ENCODE measurements at places on chromosomes 1 and 21.

- DNase-seq = no peak
Observed at GRCh38 chr1:218298398-218298797, 13.3 kb downstream of the RRP15 start.

DNA sequence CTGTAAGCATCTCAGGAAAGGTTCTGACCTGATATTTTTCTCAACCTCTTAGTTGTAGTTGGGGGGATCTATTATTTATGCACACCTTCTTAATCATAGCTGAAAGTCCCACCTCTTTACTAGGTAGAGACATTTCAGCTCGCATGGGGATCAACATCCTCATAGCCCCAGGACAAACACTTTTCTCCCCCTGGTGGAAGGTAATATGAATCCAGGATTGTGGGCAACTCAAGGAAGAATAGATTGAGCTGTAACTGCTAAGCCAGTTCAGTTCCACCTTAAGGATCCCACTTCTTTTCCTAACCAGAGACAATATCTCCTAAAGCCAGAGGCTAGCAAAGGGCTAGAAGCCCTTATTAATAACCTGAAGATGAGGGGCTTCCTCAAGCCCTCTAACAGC lies 25.4 kb upstream of the SMYD3 start:
- no peak for DNase-seq

DNA sequence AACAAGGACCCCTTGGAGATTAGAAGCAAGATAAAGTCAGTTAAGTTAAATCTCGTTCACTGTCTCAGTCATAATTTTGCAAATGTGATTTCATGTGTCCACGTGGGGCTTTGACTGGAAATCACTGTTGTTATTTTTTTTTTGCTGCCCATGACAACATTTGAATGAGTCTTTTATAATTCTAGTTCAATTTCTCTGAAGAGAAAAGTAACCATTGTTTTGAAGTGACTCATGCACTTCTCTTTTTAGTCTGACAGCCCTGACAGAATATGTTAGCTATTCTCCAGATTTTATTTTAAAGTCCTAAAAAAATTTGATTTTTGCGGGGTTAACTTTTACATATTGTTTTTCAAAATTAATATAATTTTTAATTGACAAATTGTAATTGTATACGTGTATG lies 30.7 kb upstream of the NLRP3 start:
- no peak for DNase-seq

GRCh38 chr1:56644064-56644918 lies 823 bp upstream of the PRKAA2 start:
- no peak for DNase-seq

DNA sequence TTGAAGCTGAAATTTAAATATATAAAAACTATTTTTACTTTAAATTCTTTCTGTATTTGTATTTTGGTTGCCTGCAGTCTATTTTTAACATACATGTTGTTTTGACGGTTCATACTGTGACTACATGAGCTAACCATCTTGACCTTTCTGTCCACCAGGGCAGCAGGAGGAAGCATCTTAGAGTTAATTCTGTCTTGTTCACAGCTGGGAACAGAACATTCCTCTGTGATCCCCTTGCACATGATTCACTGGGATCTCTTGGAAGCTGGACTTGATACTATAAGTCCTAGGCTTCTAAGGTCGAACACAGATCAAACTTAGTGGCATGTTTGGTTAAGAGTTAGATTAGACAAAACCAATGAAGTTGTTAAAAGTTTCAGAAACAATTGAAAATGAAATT lies 99.7 kb downstream of the NFIA start:
- DNase-seq = no peak

DNA sequence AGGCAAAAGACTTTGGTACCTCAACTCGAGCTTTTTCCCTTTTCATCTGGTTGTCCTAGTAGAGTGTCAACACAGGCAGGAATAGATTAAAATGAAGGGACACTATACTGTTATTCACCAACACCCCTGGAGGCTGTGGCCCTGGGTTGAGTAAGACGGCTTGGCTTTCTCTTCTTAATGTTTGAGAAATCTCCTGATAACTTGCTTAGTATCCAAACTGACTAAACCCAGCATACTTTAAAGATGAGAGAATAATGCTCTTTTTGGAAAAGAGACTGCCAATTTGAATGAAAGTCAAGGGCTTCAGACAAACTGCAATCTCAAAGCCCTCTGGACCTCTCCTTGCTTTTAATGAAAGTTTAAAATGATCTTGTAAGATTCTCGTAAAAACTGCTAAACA lies 2.6 kb upstream of the SLC30A1 start:
- DNase-seq = peak; percentile 48

- no peak for DNase-seq
Observed at GRCh38 chr1:52553362-52554266, 722 bp upstream of the TUT4 start.

DNA sequence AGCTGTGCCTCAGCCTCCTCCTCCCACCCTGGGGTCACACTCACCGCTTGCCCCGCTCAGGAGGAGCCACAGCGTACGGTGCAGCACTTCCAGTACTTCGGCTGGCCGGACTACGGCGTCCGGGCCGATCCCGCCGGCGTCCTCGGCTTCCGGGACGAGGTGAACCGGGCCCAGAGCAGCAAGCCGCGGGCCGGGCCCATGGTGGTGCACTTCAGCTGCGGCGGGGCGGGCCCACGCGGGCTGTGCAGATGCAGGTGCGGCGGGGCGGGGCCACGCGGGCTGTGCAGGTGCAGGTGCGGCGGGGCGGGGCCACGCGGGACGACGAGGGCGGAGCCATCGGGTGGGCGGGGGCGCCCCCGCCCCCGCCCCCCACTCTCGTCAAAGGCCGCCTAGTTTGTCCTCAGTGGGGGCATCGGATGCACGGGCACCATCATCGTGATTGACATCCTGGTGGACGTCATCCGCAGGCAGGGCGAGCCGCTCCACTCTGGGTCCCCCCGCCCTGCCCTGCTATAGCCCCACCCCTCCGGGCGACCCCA lies 5.5 kb downstream of the RNF223 start:
- no peak for DNase-seq

DNA sequence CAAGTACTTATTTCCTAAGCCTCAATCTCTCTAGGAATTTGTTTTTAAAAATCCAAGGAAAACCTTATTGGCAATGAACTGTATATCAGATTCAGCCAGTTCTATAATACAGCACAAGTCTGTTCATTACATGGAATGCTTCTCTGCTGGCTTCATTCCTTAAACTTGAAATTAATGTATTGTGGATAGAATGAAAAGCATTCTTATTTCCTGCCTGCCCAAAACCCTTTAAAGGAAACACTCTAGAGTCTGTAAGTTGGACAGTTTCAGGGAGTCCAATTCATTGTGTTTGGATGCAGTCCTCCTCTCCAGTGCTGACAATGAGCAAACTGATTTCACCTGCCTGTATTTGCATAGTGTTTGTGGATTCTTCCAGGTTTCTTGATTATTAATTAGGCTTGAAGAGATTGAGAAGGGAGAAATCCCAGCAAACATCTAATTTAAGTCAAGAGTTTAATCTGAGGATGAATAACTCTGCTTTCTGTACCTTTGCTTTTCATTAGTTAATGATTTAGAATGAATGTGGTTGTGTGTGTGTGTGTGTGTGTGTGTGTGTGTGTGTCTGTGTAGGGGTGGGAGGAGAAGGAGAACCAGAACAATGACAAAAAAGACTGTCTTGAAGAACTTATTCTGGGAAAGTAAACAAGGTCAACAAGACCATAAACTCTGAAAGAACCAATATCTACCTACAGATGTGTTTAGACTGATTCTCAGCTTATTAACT lies 61.2 kb downstream of the CACHD1 start:
- DNase-seq = no peak

GRCh38 chr1:166133276-166133841 lies 33.4 kb downstream of the FAM78B start:
- no peak for DNase-seq

- no peak for DNase-seq
Observed at GRCh38 chr21:17903929-17904639, 84.9 kb upstream of the C21orf91 start.

DNA sequence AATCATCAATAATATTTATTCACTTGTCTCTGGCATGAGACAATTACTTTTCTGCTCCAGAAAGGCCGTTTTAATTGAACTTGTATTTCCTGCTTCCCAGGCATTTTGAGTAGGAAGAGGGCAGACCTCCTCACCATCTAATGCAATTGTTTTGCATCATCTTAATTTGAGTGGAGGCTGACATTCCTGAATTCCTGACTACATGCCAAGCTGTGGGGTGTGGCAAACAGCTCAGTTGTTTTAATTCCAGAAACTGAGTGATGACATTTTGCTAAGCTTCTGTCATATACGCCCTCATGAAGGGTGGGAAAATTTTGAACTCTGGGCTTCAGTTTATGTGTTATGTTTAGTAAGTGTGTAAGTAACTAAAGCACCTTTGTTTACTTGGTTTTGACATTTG lies 125.4 kb upstream of the USP25 start:
- DNase-seq = peak; percentile 61

DNA sequence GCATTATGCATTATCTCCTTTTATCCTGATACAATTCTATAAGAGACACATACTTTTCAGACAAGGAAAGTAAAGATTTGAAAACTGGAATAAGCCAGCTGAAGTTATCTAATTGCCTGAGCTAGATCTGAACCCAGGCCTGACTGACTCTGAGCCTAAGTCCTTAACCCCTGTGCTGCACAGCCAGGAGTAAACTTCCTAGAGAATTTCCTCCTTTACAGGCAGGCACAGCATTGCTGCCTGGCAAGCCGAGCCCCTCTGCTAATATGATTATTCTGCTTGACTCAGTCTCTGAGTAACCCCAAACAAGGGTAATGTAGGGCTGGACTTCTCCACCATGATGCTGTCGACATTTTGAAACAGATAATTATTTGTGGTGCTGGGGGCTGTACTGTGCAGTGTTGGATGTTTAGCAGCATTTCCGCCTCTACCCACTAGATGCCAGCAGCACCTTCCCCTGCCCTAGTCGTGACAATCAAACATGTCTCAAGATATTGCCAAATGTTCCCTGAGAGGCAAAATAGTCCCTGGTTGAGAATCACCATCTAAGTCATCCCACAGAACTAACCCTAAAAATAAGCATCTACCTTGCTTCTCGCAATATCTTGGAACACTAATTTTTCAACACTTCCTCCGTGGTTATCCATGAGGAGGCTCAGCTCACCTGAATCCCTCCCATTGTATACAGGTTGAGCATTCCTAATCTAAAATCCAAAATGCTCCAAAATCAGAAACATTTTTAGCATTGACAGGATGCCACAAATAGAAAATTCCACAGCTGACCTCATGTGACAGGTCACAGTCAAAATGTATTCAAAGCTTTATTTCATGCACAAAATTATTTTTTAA lies 18.5 kb downstream of the CAMK1G start:
- DNase-seq = no peak

DNA sequence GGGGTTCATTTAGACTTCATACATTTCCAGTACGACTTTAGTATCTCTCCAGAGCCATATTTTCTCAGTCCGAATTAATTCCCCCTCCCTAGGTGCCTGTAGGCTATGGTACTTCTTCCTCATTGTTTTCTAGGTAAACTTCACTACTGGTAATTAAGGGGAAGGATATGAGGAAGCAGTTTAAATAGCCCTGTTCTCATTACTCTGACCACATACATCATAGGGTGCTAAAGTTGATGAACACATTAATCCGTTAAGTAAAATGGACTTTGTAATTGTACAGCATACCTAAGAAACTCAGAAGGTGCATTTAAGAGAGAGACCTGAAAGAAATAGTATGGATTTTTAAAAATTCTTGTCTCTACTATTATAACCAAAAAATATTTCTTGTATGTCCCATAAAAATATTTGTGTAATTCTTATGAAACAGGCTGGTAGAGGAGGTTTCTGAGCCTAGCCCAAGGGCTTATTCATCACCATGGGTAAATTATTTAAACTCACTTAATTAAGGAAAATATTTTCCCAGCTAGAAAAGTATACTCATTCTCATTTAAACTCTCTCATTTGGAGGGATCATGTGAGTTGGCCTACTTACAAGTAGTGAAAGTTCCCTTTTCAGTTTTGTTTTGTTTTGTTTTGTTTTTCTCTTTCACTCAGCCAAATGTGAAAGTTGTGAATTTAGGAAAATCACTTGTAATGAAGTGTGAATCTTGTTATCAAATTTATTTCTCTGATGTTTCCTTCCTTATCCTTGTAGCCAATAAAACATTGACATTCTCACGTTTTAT lies 2.0 kb downstream of the PRMT6 start:
- DNase-seq = no peak

DNA sequence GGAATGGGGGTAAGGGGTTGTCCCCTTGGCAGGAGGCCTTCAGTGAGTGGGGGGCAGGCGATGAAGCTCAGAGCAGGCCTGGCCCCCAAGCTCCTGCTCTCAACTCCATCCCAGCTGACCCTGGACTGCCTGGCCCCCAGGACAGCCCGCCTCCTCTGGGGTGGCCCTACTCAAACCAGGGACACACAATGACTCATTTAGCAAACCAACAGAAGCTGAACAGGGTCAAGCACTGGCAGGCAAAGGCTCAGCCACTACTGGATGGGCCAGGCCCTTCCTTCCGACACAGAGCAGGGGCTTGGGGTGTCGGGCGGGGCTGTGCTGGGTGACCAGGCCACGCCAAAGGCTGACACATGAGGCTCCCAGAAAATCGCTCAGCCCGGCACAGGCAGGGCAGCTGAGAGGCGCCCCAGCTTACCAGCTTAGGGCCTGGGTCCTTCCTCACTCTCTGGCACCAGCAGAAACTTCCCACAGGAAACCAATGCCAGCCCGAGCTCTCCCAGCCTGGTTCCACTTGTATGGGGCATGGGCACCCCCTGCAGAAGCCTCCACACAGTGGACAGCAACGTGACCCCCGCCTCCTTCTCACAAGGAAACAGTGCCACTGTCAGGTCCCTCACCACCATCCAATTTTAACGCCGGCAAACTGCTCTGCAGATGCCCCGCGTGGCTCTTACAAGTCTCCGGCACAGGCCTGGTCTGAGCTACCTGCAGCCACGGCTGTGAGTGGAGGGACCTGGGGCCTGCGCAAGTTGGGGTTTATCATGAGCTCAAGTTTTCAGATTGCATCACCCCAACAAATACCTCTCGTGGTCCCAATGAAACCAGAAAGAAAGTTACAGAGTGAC lies 114.3 kb downstream of the NPHP4 start:
- DNase-seq = no peak

DNA sequence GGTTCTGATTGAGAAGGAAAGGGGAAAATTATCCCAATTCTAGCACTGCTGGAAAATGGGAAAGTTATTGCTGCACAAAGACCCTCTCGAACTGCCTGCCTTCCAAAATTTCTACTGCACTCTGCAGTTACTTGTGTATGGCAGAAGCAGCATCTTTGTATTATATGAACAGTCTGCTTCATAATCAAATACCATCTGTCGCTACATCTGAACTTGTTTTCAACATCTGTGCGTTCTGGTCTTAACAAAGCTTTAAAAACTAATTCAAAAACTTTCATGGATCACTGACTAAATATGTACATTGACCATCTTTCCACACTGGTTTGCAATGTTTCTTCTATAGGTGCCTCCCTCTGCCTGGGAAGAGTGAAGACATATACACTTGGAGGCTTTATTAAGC lies 79.2 kb downstream of the PROX1 start:
- no peak for DNase-seq
